ENCODE measurements at places on chromosomes 5 and 9. TPM values are rescaled to one million over a fixed set of nuclear protein-coding genes. Genes with fewer than 3 reads are reported as not detected.

The ACER2 gene
- total RNA-seq = 9.7 TPM

The CDH9 gene
- not detected for total RNA-seq

The ATP10B gene
- under 0.01 TPM for total RNA-seq

The LECT2 gene
- not detected for total RNA-seq

The SHLD3 gene
- 5.7 TPM for total RNA-seq

The SLC35D2 gene
- 25.5 TPM for total RNA-seq

The CDH10 gene
- total RNA-seq = 0.57 TPM

The ARID3C gene
- not detected for total RNA-seq

The TXNDC8 gene
- total RNA-seq = not detected

The LRRC19 gene
- total RNA-seq = not detected

The SH3GL2 gene
- 0.06 TPM for total RNA-seq

The SLC27A4 gene
- 37.9 TPM for total RNA-seq

The ENTPD8 gene
- total RNA-seq = 0.16 TPM

The HTR4 gene
- total RNA-seq = not detected

The SPATA31A3 gene
- total RNA-seq = not detected

The DOLPP1 gene
- total RNA-seq = 12.0 TPM

The CKMT2 gene
- total RNA-seq = 0.16 TPM

The PCDHGA10 gene
- total RNA-seq = 2.1 TPM

The SEC61B gene
- 58.4 TPM for total RNA-seq

The ZNG1C gene
- 21.4 TPM for total RNA-seq

The NMUR2 gene
- total RNA-seq = not detected

The TEX48 gene
- not detected for total RNA-seq
